Chondrocyte (in vitro differentiated cells): ENCODE measurements at places on chromosomes 7 and 10. TPM values are rescaled to one million over a fixed set of nuclear protein-coding genes. Genes with fewer than 3 reads are reported as not detected.

The NACAD gene
- 12.4 to 21.9 TPM (median 19.0 TPM) in 3 replicates for total RNA-seq

The HOXA13 gene
- total RNA-seq: not detected in 3 replicates

The CDC14C gene
- total RNA-seq: not detected in 3 replicates

The LIPJ gene
- not detected in 3 replicates for total RNA-seq

The NOLC1 gene
- 36.2 to 50.6 TPM (median 38.8 TPM) in 3 replicates for total RNA-seq

The GLCCI1 gene
- total RNA-seq: 10.2 to 11.4 TPM (median 10.9 TPM) in 3 replicates

The TFAM gene
- 14.8 to 16.1 TPM (median 15.5 TPM) in 3 replicates for total RNA-seq

The MBLAC1 gene
- 1.7 to 3.2 TPM (median 2.5 TPM) in 3 replicates for total RNA-seq

The KEL gene
- 0.40 to 0.79 TPM (median 0.44 TPM) in 3 replicates for total RNA-seq

The OR2A1 gene
- not detected in 3 replicates for total RNA-seq

The NPY4R2 gene
- total RNA-seq: 0.53 TPM in 1 of 3 replicates, not detected in the others

The C10orf62 gene
- not detected in 3 replicates for total RNA-seq

The RAB19 gene
- total RNA-seq: not detected in 3 replicates

DNA sequence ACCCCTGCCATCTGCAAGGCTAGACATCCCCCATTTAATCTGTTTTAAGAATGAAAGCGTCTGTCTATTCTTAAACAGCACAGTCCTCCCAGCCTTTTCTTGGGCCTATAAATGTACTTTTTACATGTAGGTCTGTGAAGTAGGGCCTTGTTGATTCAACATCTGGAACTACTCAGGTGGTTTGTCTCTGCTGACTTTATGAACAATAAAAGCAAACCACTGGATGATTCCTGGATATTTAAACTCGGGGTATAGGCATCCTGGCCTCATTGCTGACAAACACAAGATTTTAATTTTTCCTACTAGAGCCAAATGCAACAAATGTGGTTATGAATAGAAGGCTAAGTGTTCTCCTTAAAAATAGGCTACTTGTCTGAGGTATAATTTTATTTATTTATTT lies 198.3 kb downstream of the WDR11 start:
- H3K4me1 ChIP-seq: no peaks in the 10 kb centered on the region
- no peak overlapping the region for H3K27ac ChIP-seq
- no peak overlapping the region for H3K4me3 ChIP-seq

- peaks cover 19% of the 10 kb centered on the region for H3K4me1 ChIP-seq
- DNase-seq: no peak
- no peak overlapping the region for H3K27ac ChIP-seq
These were observed 26.6 kb downstream of the RPP38 start for GRCh38 chr10:15123749-15124184.

DNA sequence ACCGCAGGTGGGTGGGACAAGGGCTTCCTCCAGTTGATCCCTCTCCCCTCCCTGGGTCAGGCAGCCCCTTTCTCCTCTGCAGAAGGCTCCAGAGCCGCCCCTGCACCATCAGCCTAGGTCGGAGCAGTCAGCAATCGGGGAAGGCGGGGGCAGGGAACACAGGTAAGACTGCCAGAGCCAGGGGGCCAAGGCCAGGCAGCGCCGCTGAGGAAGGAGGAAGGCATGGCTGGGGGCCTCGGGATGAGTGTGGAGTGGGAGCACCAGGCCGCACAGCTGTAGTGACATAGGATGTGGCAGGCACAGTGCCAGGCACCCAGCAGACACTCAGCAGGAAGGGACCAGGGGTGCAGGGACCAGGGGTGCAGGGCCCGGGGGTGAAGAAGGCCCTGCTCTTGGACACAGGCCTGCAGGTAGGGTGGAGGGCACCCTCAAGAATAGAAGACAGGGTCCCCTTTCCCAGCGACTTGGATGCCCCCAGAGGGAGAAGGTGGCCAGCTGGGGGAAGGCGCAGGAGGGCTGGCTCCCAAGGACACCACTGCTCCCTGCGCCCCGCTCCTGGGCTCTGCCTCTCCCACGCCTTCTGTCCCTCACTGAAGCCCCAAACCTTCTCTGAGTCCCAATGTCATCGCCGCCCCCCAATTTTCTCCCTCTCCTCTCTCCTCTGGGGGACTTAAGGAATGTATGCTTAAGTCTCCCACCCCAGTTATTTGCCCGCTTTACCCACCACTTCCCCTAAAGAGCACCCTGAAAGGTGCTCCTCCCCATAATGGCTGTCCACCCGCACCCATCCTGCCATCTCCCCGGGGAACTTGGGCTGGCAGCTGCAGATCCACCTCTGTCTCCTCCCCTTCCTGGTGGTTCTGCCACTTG lies 38.5 kb downstream of the CAMK2B start:
- no peaks in the 10 kb centered on the region for H3K4me1 ChIP-seq
- H3K4me3 ChIP-seq: no peak overlapping the region
- DNase-seq: peak; percentile 87
- no peaks in the 10 kb centered on the region for H3K36me3 ChIP-seq

GRCh38 chr10:7184660-7185366 lies 226.0 kb downstream of the SFMBT2 start:
- H3K27me3 ChIP-seq: no peaks in the 10 kb centered on the region
- no peak overlapping the region for H3K4me3 ChIP-seq
- no peak overlapping the region for H3K27ac ChIP-seq
- H3K36me3 ChIP-seq: peaks cover 2% of the 10 kb centered on the region

- H3K4me3 ChIP-seq: no peak overlapping the region
- no peak for DNase-seq
- no peaks in the 10 kb centered on the region for H3K4me1 ChIP-seq
These were observed 534.3 kb downstream of the PTPRN2 start for GRCh38 chr7:158053183-158053915.

GRCh38 chr7:35747611-35748010 lies 52.7 kb upstream of the HERPUD2 start:
- no peak overlapping the region for H3K4me3 ChIP-seq
- H3K36me3 ChIP-seq: no peaks in the 10 kb centered on the region
- peaks cover 49% of the 10 kb centered on the region for H3K4me1 ChIP-seq
- no peaks in the 10 kb centered on the region for H3K27me3 ChIP-seq
- DNase-seq: no peak

DNA sequence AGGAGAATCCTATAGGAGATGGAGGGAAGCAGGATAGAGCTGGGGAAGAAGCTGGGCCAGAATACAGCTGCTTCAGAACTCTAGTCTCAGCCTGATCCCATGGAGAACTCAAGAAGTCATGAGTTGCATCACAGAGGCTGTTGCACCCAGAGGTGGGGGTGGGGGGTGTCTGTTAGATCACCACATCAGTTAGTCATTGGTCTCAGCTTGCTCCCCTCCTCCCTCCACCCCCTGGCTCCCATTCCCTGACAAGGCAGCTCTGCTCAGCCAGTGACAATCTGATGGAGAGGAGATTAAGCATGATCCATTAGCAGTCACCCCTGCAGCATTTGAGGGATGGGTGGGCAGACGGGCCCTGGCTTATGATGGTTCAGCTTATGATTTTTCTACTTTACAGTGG lies 58.4 kb upstream of the FGL2 start:
- H3K36me3 ChIP-seq: no peaks in the 10 kb centered on the region
- no peak overlapping the region for H3K27ac ChIP-seq
- H3K4me1 ChIP-seq: peaks cover 8% of the 10 kb centered on the region
- no peak overlapping the region for H3K4me3 ChIP-seq
- no peak for DNase-seq

GRCh38 chr10:123553810-123554430 lies 112.2 kb upstream of the GPR26 start:
- peaks cover 13% of the 10 kb centered on the region for H3K27me3 ChIP-seq
- H3K4me3 ChIP-seq: no peak overlapping the region
- no peak overlapping the region for H3K27ac ChIP-seq
- no peaks in the 10 kb centered on the region for H3K4me1 ChIP-seq
- no peak for DNase-seq

DNA sequence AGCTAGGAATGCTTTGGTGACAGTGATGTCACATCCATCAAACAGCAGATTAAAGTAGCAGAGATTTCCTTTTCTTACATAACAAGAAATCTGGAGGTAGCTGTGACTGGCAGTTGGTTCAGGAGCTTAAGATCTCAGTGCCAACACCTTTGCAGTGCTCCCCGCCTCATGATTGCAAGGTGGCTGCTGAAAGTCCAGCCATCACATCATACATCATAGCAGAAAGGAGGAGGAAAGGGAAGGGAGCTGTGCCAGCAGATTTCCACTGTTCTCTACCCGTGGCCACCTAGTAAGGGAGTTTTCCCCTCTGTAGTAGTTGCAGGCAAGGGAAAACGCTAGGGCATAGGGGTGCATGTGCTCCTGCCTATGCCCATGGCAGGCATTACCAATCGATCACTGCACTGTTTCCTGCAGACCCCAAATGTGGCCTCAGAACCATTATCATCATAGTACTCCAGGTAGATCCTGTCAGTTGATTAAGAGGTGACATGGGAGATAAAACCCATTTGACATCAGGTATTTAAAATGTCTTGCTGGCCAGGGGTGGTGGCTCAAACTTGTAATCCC lies 57.9 kb upstream of the GTF2IRD1 start:
- peaks cover 6% of the 10 kb centered on the region for H3K36me3 ChIP-seq
- H3K27ac ChIP-seq: no peak overlapping the region
- no peak overlapping the region for H3K4me3 ChIP-seq
- H3K4me1 ChIP-seq: peaks cover 7% of the 10 kb centered on the region
- DNase-seq: peak; percentile 8

- H3K27me3 ChIP-seq: no peaks in the 10 kb centered on the region
- peak overlapping the region; percentile 28 for H3K27ac ChIP-seq
- DNase-seq: no peak
- H3K4me1 ChIP-seq: peaks cover 24% of the 10 kb centered on the region
These were observed 655 bp downstream of the LMTK2 start for GRCh38 chr7:98107313-98107721.

GRCh38 chr7:149865437-149865836 lies 8.3 kb upstream of the ATP6V0E2 start:
- H3K27ac ChIP-seq: no peak overlapping the region
- no peaks in the 10 kb centered on the region for H3K27me3 ChIP-seq
- H3K4me1 ChIP-seq: no peaks in the 10 kb centered on the region
- DNase-seq: no peak
- H3K4me3 ChIP-seq: no peak overlapping the region
- peaks cover 3% of the 10 kb centered on the region for H3K36me3 ChIP-seq

GRCh38 chr7:68038621-68039314 lies 1042.1 kb downstream of the TYW1 start:
- H3K4me3 ChIP-seq: no peak overlapping the region
- H3K36me3 ChIP-seq: no peaks in the 10 kb centered on the region
- peaks cover 15% of the 10 kb centered on the region for H3K4me1 ChIP-seq
- DNase-seq: no peak
- peak overlapping the region; percentile 64 for H3K27ac ChIP-seq

GRCh38 chr7:28358423-28358868 lies 53.9 kb upstream of the CREB5 start:
- no peak overlapping the region for H3K4me3 ChIP-seq
- H3K27me3 ChIP-seq: no peaks in the 10 kb centered on the region
- H3K36me3 ChIP-seq: peaks cover 2% of the 10 kb centered on the region
- peaks cover 29% of the 10 kb centered on the region for H3K4me1 ChIP-seq
- no peak overlapping the region for H3K27ac ChIP-seq
- no peak for DNase-seq

DNA sequence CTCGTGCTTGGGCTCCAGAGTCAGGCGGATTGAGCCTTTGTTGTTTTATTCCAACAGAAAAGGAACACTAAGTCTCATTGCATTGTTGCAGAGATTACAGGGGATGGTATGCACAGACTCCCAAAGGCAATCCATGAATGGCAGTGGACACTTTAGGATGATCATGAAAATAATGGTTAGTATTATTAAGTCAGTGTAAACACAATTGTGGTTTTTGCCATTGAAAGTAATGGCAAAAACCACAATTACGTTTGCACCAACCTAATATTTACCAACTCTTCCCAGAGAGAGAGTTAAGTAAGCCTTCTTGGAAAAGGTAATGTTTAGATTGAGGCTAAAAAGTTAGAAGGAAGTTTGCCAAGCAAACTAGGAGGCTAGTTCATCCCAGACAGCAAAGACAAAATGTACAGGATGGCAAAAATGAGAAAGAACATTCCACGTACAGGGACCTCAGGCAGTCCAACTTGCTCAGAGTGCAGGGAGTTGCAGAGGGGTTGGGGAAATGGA lies 72.9 kb upstream of the AMPH start:
- H3K4me1 ChIP-seq: peaks cover 10% of the 10 kb centered on the region
- peaks cover 14% of the 10 kb centered on the region for H3K27me3 ChIP-seq
- DNase-seq: no peak
- H3K36me3 ChIP-seq: no peaks in the 10 kb centered on the region
- H3K4me3 ChIP-seq: no peak overlapping the region

DNA sequence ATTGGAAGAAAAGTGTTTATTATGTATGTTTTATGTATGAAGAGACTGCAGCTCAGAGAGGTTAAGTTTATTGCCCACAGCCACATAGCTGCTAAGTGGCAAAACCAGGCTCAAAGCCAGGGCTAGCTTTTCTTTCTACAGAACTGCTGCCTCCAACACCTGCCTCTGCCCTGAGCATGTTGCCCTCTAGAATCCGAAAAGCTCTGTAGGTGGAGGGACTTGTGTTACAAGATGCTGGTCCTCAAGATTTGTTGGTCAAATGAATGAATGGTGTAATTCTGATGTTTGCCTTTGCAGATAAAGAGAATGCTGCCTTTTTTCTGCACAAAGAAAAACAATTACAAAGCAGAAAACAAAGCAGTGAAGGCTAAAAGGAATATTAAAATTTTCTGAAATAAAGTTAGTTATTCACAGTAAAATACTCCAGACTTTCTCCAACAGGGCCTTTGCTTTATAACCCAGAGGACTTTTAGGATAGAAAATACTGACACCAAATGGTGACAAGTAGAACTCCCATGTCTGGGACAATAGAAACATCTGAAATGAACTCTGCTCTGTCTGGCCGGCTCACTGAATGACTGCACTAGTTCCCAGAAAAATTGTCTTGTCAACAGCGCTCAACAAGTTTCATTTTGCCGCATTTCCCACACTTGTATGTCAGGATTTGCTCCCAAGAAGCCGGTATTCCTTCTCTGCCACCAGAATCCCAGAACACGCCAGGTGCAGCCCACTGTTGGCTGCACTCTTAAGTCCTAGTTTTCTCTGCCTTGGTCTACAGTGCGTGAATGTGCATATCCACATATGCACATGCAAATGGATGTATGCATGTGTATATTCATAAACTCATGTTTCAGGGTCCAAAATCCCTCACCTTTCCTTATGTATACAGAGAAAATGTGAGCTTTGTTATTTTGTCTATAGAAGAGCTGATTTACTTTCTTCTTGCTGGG lies 11.0 kb upstream of the DNTT start:
- H3K27me3 ChIP-seq: peaks cover 36% of the 10 kb centered on the region
- no peaks in the 10 kb centered on the region for H3K36me3 ChIP-seq
- no peak overlapping the region for H3K4me3 ChIP-seq
- DNase-seq: no peak
